ENCODE measurements at places on chromosomes 1 and 21. TPM values are rescaled to one million over a fixed set of nuclear protein-coding genes. Genes with fewer than 3 reads are reported as not detected.

Gene UBE2U
- total RNA-seq: not detected

Gene LAMC1
- 141 TPM for total RNA-seq

Gene LENEP
- not detected for total RNA-seq

DNA sequence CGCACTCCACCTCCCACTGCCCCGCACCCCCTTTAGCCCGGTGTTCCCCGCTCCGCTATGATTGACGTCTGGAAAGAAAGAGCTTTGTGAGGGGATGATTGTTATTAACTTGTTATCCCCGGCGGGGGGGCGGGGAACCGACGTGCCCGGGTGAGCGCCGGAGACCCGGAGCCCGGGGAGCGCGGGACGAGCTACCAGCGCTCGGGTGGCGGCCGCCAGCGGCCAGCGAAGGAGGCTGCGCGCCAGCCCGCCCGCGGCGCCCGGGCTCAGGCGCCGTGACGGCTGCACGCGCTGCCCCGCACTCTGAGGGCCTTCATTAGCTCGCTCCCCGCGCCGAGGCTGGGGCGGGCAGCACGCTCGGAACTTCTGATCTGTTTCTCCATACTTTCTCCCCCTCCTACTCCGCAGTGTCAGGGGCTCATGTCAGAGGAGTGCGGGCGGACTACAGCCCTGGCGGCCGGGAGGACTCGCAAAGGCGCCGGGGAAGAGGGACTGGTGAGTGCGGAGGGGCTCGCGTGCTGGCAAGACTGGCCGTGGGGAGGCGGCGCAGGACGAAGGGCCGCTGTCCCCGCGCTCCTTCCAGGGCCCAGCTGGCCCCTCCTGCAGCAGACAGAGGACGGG is 2.1 kb downstream of the LHX8 start:
- DNase-seq: no peak

DNA sequence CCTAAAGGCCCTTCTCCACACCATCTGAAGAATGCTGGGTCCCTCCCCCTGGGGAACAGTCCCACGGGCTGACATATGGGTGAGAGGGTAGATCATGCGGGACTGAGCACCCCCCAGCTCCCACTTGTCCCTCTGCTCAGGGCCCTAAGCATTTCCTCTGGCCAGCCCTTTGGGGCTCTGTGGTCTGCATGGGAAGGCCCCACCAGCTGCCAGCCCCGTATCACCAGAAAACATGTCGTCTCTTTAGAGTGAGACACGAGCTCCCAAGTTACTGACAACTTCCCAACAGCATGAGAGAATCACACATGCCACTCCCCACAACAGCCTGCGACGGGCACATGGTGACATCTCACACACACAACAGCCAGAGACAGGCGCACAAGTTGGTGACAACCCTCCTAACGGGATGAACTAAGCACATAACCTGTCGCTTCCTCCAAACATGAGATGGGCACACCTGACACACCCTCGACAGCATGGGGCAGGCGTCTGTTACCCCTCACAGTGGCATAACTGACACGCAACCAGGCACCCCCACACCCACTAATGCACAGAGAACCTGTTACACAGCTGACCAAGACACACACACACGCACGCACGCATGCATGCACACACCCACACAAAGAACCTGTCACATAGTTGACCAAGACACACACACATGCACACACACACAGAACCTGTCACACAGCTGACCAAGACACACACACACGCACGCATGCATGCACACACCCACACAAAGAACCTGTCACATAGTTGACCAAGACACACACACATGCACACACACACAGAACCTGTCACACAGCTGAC is 41.2 kb downstream of the AHDC1 start:
- no peak for DNase-seq

DNA sequence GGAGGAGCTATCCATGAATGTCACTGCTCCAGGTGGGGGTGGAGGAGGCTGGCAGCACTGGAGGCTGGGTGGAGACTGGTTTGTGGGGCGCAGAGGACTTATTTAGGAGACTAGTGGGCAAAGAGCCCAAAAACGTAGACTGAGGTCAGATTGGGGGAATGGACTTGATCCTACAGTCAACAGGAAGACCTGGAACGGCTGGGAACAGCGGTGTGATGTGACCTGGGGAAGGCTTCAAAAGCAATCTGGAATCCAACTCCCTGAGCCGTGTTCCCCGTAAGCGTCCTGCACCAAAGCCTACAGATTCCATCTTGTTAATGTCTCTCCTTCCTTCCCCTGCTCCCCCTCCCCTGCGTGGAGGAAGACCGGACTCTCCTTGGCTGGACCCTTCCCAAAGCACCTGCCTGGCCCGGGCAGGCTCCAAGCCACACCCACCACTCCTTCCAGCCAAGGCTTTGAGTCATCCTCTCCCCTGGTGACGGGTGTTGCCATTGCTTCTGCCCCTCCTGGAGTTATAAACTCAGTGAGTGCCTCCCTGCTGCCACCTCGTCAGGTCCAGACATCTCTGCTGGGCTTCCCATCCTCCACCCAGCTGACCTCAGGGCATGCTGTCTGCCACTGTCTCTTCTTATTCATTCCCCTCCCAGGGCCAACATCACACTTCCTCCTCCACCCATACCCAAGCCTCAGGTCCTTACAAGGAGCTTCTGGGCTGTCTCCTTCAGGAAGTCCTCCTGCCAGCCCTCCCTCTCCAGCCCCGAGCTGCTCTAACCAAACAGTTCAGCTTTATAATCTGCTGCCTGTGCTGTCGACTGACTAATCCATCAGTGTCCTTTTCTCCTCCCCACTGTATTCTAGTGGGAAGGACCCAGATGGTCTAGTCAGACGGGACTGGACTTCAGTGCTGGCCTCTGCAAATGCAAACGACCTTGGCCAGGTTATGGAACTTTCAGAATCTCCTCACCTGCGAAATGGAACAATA is 1.6 kb upstream of the CLSTN1 start:
- peak; percentile 93 for DNase-seq

GRCh38 chr21:33695813-33696212 is 53.5 kb downstream of the ITSN1 start:
- no peak for DNase-seq

DNA sequence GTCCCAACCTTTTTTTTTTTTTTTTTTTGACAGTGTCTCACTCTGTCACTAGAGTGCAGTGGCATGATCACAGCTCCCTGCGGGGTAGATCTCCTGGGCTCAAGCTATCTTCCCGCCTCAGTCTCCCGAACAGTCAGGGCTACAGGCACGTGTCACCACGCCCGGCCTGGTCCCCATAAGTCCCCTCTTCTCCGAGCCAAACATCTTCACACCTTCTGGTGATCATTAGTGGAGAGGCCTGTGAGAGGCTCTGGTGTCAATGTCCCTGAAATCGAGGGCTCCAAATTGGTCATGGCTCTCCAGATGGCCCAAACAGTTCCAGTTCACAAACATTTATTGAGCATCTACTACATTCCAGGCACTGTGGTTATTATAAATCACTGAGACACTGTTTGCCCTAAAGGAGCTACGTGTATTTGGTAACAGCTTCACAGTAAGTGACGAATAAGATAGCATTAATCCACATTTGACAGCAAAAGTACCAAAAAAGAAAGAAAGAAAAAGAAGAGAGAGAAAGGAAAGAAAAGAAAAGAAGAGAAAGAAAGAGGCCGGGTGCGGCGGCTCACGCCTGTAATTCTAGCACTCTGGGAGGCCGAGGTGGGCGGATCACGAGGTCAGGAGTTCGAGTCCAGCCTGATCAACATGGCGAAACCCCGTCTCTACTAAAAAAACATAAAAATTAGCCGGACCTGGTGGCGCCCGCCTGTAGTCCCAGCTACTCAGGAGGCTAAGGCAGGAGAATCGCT is 867 bp upstream of the TIMM17A start:
- no peak for DNase-seq

GRCh38 chr21:33458861-33459260 is 20.9 kb downstream of the TMEM50B start:
- DNase-seq: no peak

DNA sequence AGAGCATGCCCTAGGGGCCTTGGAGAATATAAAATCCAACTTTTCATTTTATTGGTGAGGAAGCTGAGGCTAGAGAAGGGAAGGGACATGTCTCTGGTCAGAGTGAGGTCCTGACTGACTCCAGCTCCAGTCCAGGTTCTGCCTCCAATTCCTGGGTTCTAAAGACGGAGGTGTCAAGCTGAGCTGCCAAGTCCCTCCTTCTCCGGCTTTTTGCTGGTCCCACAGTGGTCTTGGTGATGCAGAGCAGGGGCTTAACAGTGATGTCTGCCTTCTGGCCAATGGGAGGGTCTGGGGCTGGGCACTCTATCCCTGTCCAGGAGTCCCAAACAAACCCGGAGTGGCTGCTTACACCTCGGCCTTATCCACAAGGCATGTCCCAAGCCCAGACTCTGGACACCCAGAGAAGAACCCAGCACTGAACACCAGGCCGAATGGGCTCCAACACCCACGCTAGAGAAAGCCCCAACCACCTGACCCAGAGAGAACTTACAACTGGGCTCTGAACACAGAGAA is 104.8 kb downstream of the EBNA1BP2 start:
- no peak for DNase-seq

DNA sequence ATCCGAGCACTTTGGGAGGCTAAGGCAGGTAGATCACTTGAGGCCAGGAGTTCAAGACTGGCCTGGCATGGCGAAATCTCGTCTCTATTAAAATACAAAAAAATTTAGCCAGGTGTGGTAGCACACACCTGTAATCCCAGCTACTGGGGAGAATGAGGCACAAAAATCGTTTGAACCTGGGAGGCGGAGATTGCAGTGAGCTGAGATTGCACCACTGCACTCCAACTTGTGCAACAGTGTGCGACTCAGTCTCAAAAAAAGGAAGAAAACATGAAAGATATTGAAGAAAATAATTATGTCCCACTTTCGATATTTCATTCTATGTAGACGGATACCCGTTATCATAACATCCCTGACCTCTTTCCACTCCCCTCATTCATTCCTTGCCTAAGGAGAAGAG is 19.2 kb downstream of the TUT4 start:
- DNase-seq: no peak

DNA sequence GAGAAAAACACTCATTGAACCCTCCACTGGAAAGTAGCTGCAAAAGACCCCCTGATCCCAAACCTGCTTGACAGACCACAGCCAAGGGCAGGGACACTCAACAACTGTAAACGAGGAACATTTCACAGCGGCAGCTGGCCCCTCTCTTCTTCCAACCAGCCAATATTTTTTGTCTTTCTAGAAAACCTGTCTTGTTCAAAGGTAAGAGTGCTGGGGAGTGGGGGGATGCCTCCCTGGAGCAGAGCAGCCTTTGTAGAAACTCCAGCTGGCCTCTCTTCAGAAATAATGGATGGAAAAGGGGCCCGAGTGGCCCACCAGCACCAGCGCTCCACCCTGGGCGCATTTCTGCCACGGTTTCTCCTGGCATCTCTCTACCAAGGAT is 384.0 kb downstream of the RRAGC start:
- no peak for DNase-seq

- no peak for DNase-seq
Measured at GRCh38 chr1:111512132-111512889, 8.9 kb upstream of the ADORA3 start.

All from prostate gland (tissue), 2 donors.